Heart left ventricle (tissue), 16 donors: ENCODE measurements at places on chromosomes 6 and 20. TPM values are rescaled to one million over a fixed set of nuclear protein-coding genes. Genes with fewer than 3 reads are reported as not detected.

Gene FNDC11
- not detected for total RNA-seq

Gene CCN2
- total RNA-seq: 29.3 TPM

Gene SUMO4
- total RNA-seq: 0.37 TPM

Gene RSPH4A
- total RNA-seq: 0.15 TPM

GRCh38 chr20:32190616-32191415 is 16.7 kb downstream of the PLAGL2 start:
- no peak for DNase-seq

DNA sequence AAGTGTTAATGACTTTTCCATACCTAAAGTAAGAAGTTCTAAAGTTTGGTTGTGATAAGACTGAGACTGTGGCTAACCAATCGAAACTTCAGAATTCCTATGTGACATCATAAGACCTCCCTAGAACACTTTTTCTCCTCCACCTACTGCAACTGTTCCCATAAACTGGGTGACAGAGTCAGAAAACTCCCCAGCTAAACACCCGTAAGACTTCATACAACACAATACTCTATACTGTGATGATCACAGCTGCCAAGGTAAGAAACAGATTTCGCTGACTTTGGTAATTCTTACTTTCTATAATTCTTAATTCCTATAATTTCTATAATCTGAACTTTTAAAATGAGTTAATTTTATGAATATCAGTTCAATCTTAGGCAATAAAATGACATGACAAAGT is at the start of gene PLN:
Gene PLN (plus strand): TSS at position 161 of the 400 bp plus-strand sequence. CDS start 10,626 bp downstream, outside the sequence.
- no peak for DNase-seq

DNA sequence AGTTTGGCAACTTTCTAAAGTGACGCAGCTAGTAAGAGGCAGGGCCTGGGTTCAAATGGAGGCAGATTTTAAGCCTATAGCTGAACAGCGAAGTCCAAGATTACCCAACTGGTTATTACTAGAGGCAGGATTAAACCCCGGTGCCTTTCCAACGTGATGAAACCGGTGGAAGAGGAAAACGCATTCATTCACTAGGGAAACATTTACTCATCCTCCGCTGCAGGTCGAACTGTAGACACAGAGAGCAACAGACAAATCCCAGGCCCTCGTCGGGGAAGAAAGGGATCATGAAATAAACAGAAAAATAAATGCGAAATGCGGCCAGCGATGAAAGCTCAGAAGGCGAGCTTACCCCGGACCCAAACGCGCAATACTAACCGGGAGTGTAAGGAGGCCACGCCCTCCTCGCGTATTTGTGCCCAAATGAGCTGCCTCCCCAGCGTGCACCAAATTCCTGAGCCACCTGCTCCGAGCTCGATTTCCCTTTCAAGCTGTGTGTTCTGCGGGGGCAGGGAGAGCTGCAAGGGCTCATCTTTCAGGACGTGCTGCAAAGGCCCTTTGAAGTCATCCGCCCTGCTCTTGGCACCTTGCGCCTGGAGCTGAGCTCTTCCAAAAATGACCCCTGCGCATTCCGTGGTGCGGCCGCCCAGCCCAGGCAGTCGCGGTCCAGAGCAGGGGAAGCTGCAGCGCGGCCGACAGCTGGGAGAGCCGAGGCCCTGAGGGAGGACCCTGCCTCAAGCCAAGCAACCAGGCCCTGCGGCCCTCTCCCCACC is 46.9 kb downstream of the PDYN start:
- DNase-seq: no peak

GRCh38 chr6:3063733-3064700 is 4.3 kb upstream of the RIPK1 start:
- peak; percentile 98 for DNase-seq

DNA sequence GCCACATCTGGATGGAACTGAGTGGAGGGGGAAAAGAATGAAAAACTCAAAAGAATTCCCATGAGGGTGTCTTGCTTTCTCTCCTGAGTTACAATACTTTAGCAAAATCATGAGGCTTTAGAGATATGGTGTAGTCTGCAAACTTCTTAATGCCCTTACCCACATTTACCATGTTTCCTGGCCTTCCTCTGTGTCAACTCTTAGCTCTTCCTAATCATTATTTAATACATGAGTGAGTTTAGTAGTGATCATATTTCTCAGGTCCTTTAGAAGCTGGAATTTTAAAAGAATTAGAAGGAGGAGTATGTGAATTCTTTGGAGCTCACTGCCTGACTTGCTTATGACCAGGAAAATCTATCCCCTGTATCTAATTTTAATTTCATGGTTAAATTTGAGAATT is 39.0 kb downstream of the STX11 start:
- no peak for DNase-seq

DNA sequence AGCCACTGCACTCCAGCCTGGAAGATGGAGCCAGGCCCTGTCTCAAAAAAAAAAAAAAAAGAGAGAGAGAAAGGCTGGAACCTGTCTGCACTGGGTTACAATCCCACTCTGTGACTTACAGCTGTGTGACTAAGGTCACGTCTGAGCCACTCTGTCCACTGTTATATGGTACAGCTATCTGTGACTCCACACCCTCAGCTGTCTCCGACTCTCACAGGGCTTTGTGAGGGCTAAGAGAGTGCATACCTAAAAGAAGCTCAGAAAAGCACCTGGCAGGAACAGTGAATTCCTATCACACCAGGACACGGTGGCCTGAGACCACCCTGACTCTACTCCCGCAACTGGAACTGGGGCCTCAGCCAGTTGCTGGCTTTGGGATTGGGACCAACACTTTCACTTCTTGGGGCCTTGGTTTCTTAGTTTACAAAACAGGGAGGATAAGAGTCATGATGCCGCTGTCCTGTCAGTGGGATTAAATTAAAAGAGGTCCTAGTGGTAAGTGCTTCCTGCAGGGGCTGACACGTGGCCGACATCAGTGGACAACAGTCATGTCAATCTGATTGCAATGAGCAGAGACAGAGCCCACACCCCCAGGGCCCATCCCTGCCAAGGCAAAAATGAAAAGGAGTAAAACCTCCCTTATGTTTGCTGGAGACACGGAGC is 5.7 kb upstream of the CD93 start:
- no peak for DNase-seq

DNA sequence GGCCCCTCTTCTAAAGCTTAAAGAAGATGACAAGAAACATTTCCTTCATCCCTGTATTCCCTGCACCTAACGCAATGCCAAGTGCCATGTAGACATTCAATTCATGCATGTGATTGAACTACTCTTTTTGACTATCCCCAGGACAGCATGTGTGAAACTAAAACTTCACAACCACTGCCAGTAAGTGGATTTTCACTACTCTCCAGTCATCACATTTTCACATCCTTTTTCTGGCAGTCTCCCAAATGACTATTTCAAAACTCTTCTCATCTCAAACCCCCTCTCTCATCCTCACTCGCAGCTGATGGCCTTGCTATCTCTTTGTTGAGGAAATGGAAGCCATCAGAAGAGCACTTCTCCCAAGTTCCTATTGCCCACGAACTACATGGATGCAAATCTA is 122.6 kb downstream of the OPRM1 start:
- DNase-seq: no peak

GRCh38 chr6:110103260-110103659 is 76.2 kb downstream of the WASF1 start:
- no peak for DNase-seq

DNA sequence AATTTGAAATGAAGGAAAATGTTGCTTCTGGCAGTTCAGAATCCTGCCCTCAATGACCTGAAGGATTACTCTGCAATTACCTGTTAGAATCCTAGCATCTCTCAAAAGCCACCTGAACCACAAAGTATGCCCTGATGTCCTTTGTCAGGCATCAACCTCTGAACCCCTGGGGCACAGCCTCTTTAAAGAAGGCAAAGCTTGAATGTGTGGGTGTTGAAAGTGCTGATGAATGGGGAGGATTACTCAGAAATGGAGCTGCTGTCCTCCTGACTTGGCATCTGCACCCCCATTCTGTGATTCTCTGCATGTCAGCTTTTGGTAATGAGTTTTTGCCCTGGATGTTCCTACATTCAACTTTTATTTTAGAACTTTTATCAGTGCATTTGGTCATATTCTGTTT is 179.2 kb downstream of the PKHD1 start:
- no peak for DNase-seq

DNA sequence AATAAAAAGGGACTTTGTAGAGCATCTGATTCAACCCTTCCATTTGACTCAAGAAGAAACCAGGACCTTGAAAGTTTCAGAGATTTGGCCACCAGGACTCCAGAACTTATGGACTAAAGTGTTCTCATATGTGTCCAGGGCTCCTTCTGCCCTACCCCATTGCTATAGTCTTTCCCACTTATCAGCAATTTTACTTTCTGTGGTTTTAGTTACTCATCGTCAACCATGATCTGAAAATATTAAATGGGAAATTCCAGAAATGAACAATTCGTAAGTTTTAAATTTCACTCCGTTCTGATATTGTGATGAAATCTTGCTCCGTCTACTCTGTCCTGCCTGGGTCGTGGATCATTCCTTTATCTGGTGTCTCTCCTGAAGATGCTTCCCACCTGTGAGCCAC is 259.8 kb downstream of the PHACTR1 start:
- no peak for DNase-seq
